Stimulated activated CD4-positive, alpha-beta T cell treated with anti-CD3 and anti-CD28 coated beads, Interleukin-15, amount 100 ng/mL, for 48 hours (primary cell): ENCODE measurements at places on chromosomes 6 and 20.

GRCh38 chr6:36594816-36595643, 868 bp downstream of the SRSF3 start:
- no peak for DNase-seq

DNA sequence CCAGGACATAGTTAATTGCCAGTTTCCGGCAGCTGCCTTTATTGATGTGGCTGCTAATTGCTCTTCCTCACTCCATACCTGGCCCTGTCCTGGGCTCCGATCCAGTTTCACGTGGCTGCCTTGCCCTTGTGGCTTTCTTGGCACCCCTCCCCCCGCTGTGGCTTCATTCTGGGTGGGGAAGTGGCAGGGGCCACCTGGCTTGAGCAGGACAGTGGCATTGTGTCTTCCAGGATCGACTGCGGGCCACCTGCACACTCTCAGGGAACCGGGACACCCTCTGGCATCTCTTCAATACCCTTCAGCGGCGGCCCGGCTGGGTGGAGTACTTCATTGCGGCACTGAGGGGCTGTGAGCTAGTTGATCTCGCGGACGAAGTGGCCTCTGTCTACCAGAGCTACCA, 10.8 kb downstream of the MAVS start:
- no peak for DNase-seq

GRCh38 chr20:33568378-33568777, 78.5 kb downstream of the CBFA2T2 start:
- DNase-seq = no peak

GRCh38 chr6:15430931-15431405, 185.1 kb downstream of the JARID2 start:
- DNase-seq = no peak

DNA sequence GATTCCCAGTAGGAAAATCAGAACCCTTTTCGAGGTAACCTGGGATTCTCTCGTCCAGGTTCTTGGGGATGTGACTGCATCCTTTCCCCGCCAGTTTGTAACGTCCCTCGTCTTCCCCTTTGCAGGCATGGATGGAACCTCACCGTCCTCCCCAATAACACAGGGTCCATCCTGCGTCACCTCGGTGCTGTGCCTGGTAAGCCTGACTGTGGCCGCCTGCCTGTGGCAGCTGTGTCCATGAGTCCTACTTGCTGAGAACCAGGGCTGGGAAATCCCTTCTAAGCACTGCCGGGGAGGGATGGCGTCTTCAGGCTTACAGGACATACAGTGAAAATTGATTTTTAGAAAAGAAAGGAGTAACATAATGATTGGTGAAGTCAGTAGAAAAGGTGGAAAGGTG, 155.6 kb downstream of the DTNBP1 start:
- DNase-seq = no peak

- DNase-seq = no peak
Measured at GRCh38 chr6:135906542-135906941, 55.0 kb downstream of the PDE7B start.

DNA sequence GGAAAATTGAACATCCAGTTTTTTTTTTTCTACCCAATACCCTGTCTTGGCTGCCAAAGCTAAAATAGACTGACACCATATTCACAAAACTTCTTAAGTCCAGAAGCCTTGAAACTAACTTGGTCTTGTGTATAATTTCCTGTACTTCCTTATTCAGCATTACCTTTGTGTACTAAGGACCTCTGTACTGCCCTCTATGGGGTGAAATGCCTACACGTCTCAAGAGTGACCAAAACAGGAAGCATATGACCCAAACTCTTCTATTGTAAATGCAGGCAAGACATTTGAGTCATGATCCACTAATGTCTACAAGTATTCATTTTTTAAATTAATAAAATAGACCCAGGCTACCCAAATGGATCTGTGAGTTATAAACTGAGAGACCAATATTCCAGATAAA, 50.4 kb downstream of the HMGCLL1 start:
- no peak for DNase-seq

GRCh38 chr6:74018825-74019224, 322.8 kb downstream of the CD109 start:
- no peak for DNase-seq

GRCh38 chr20:15100506-15101160, 763.2 kb upstream of the FLRT3 start:
- no peak for DNase-seq

DNA sequence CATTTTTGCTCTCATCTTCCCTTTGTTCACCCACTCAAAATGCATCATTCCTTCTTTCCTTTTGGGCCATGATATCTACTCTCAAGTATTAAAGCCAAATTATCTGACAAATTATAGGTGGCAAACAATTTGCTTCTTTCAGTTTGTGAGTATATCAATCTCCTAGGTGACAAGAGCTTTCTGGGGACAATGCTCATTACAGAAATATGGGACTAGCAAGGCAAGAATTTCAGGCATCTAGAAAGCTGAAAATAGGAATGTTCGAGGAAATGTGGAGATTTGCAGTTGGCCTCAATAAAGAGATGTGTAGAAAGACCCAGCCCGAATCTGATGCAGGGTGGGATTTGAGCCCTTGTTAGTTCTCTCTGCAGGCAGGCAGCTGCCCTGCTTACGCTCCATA, 71.8 kb downstream of the ALDH8A1 start:
- DNase-seq = no peak

- DNase-seq = no peak
Measured at GRCh38 chr20:11675920-11676629, 241.6 kb upstream of the BTBD3 start.

GRCh38 chr20:33507461-33507860, 17.6 kb downstream of the CBFA2T2 start:
- no peak for DNase-seq

GRCh38 chr20:45745015-45745414, 22.9 kb downstream of the SPINT4 start:
- no peak for DNase-seq

- DNase-seq = no peak
Measured at GRCh38 chr20:6036213-6036612, 17.6 kb downstream of the LRRN4 start.

DNA sequence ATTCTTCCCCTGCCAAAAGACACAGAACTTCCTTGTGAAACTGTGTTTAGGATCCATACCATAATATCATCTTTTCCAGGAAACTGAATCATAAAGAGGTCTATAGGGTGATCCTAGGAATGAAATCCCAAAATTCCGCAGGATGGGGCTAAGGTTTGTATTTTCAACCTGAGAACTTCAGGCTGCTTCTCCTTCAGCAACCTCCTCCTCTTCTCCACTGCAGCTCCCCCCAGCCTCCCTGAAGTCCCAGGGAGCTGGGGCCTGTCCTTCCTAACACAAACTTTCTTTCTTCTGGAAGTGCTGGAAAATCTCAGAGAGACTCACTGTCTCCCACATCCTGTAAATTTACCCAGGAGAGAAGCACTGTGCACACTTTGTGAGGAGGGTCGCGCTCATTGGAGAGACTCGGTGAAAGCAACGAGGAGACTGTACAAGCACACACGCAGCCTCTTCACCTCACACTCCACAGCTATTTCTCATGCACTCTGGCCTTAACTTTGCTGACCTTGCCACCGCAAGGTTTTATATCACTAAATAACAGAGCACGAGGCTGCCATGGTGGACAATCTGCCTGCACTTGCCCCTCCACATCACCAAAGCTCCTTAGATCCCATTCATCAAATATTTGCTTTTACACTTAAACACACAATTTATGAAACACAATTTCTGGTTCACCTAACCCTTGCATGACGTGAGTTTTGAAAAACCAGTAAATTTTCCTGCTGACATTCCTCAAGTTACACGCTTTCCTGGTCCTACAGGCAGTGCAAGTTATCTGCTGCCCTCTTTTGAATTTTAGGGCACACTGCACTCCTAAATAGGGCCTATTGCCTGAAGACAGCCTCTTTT, 14.3 kb downstream of the ID4 start:
- DNase-seq = no peak

DNA sequence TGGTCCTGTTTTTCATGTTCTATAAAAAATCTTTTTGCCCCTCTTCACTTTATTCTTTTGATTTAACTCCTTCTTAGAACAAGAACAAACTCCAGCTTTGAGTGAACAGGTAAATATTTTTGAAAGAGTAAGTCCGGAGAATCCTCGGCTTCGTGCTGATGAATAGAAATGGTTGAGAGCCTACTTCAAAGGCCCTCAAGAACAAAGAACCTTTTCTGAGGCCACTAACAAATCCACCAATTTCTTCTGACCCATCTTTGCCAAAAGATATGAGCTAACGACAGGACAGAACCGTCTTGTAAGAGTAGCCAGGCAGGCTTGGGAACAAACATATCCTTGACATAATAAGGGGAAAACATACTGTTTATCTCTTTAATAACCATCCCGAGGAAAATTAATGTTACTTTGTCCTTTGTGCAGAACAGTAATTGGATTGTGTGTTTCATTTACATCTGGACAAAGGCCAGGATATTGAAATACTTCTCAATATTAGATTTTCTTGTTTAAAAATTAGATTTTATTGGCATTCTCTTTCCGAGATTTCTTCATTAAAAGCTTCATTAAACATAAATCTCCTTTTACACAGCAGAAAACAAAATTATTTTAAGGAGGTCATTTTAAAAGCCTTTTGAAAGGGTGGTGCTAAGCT, 52.9 kb downstream of the NOX3 start:
- DNase-seq = no peak
